NCI-H1105 treated with DMSO at 0.1 percent for 48 hours (cell line): ENCODE measurements at places on chromosomes 11 and 22.
A peak's percentile ranks its signal among the peaks of the same experiment; 100 is the strongest.

DNA sequence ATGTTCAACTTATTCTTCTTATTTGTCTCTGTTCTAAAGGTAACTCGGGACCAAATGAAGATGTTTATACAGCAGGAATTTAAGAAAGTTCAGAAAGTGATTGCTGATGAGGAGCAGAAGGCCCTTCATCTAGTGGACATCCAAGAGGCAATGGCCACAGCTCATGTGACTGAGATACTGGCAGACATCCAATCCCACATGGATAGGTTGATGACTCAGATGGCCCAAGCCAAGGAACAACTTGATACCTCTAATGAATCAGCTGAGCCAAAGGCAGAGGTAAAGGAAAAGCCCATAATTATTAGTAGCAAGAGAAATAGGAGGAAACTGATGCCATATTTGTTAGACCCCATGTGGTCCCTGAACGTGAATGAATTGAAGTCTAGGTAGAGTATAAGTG is 63.3 kb downstream of the TRIM44 start:
- DNase-seq, result no peak

GRCh38 chr11:56783448-56784041 is 35.0 kb upstream of the OR9G4 start:
- DNase-seq, result peak; percentile 42

- DNase-seq, result peak; percentile 63
Observed at GRCh38 chr11:33329705-33330329, 72.6 kb downstream of the HIPK3 start.

DNA sequence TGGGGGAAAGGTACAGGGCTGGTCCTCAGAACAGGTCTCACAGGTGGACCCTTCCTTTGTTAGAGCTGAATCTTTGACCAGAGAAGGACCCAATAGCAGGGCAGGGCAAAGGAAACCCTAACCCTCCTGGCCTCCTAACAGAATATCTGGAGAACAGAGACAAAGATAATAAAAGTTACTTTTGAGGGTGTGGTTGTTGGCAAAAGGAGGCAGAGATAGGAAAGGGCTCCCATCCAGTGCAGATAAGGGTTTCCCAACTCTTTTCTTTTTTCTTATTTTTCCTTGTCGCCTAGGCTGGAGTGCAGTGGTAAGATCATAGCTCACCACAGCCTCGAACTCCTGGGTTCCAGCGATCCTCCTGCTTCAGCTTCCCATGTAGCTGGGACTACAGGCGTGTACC is 11.9 kb downstream of the PCSK7 start:
- DNase-seq, result no peak

DNA sequence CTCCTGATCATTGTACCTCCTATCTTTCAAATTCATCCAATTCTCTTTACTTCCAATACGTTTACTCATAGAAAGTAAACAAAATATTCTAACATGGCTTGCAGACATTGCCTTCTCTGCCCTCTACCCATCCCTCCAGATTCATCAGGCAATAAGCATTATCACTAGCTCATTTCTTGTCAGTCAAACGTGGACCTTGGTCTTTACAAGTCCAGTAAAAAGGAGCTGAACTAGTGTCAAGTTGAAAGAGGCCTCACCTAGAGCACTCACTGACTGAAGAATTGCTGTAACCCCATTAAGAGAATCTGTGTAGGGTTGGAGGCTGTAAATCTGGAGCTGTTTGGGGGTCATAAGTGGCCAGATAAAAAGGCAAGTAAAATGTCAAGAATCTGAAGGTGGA is 435.0 kb upstream of the CCDC179 start:
- DNase-seq, result no peak

DNA sequence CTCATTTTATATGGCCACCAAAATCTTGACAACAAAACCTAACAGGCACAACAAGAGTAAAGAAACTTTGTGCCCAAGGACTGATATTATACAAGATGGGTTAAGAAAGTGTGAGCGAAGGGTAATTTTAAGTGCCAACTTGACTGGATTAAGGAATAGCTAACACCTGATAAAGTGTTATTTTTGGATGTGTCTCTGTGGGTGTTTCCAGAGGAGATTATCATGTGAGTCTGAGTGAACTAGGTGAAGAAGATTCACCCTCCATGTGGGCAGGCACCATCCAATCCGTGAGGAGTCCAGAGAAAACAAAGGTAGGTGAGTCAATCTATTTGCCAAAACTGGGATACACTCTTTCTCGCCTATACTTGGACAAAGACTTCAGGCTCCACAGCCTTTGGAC is 461.6 kb downstream of the ETS1 start:
- no peak for DNase-seq

DNA sequence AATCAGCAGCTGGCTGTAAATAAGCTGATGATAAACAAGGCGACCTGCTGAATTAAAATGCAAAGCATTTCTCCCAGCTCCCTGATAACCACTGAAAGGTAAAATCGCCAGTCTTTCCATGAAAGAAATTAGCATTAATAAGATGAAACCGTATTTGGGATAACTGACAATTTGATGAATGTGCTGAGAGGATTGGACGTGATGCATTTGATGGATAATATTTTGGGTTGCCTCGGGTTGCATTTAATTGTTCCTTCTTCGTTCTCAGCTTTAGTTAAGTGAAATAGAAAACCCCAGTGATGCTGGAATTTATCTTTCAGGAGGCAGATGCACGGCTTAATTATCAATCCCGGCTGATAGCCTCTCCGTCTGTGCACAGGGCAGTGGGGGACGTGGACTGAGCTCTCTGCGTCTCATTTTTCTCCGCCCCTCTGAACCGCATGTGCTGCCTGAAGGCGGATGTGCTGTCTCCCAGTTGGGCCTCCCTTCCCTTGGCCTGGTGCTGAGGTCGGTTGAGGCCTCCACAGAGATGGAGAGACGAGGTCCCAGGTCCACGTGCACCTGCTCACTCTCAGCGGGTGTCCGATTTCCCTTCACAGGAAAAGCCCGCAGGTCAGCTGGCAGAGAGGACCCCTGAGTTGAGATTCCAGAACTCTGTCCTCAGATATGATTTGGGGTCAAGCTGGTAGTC is 846.2 kb downstream of the BRD1 start:
- DNase-seq, result no peak

- no peak for DNase-seq
Observed at GRCh38 chr11:8832571-8833260, 78.3 kb upstream of the AKIP1 start.

GRCh38 chr22:37514526-37515051 is 4.6 kb downstream of the CARD10 start:
- no peak for DNase-seq

- DNase-seq, result peak; percentile 81
Observed at GRCh38 chr11:35427071-35427470, 7.7 kb upstream of the SLC1A2 start.

GRCh38 chr11:58578136-58578634 is 678 bp upstream of the ZFP91 start:
- peak; percentile 99 for DNase-seq

DNA sequence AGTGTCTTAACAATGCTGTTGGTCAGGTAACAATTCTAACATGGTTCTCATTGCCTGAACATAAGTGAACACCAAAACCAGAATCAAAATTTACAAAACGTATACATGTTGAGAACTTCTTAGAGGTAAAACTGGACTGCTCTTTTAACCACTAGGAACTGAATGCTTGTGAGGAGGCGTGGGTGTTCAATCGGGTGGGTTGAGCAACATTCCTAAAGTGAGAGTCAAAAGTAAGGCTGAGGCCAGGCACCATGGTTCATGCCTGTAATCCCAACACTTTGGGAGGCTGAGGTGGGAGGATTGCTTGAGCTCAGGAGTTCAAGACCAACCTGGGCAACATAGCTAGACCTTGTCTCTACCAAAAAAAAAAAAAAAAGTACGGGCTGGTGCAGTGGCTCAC is 11.5 kb downstream of the PPME1 start:
- no peak for DNase-seq

GRCh38 chr11:34558673-34559072 is 45.1 kb upstream of the ELF5 start:
- DNase-seq, result no peak

- DNase-seq, result no peak
Observed at GRCh38 chr11:44519989-44520737, 45.3 kb upstream of the CD82 start.

DNA sequence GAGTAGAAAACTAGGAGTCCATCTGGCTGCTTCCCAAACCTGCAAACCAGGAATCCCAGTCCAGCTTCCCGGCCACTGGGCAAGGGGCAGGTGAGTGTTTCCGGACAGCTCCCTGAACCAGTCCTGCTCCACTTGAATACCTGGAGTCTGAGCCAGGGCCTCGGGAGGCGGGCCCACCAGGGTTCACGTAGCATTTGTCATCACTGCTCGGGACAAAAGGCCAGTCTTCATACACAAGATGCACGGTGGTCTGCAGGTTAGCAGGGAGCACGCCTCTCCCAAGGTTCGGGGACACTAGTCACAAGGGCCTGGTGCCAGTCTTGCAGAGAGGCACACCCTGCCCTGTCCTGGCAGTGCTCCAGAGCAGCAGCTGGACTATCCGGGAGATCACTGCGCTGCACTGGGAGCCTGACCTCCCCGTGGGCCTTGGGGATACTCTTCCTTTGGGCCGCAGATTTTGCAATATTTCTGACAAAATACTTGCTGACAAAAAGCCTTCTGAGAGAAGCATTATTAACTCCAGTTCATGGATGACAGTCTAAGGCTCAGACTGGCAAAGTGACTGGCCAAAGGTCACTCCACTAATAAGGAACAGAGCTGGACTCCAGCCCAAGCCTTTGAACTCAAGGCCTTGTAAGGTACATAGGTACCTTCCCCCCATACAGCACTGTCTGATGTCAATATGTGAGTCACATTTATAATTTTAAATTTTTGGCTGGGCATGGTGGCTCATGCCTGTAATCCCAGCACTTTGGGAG is 25.1 kb downstream of the CD6 start:
- DNase-seq, result no peak

DNA sequence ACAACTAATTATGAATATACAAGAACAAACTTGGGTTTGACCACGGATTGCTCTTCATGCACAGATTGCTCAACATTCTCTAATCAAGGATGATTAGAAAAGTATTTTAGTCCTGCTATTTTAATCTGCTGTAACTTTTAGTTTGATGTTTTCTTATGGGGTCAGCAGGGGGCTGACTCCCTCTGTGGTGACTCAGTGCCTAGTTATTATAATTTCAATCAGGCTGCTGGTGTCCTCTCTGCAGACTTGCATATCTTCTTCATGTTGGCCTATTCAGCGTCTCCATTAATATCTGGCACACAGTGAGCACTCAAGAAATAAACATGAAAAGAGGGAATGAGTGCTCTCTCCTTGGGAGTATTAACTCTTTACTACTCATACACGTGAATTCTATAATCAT is 223.8 kb upstream of the DDI1 start:
- DNase-seq, result no peak
